Neural crest cell (in vitro differentiated cells): ENCODE measurements at places on chromosomes 2 and 18. TPM values are rescaled to one million over a fixed set of nuclear protein-coding genes. Genes with fewer than 3 reads are reported as not detected.
A peak's percentile ranks its signal among the peaks of the same experiment; 100 is the strongest.

FER1L5 gene
- 0.57 and 0.89 TPM in 2 replicates for total RNA-seq

MARCHF7 gene
- 89.9 and 99.1 TPM in 2 replicates for total RNA-seq

AKAIN1 gene
- not detected in 2 replicates for total RNA-seq

DNA sequence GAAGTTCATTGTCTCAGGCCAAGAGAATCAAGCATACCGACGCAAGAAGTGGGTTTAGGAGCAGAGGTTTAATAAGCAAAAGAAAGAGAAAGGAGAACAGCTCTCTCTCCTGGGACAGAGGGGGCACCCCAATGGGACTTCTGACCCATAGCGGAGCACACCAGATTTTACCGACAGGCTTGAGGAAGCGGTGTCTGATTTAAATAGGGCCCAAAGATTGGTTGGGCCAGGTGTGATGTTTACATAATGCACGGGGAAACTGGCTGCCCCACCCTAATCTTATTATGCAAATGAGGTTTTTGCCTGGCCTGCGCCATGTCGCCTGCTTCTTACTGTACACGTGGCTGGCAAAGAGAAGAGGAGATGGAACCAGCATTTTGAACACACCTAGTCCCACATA is 106.2 kb downstream of the MREG start:
- no peaks in the 10 kb centered on the region for H3K4me1 ChIP-seq
- H3K36me3 ChIP-seq: no peaks in the 10 kb centered on the region
- H3K27me3 ChIP-seq: no peaks in the 10 kb centered on the region
- H3K27ac ChIP-seq: no peak overlapping the region
- no peak overlapping the region for H3K4me3 ChIP-seq

- DNase-seq: no peak
- peaks cover 8% of the 10 kb centered on the region for H3K4me1 ChIP-seq
- H3K4me3 ChIP-seq: no peak overlapping the region
- no peak overlapping the region for H3K27ac ChIP-seq
Observed at GRCh38 chr2:232463701-232464543, 8.0 kb downstream of the ALPI start.

GRCh38 chr2:47401789-47402554 is 984 bp upstream of the MSH2 start:
- H3K4me1 ChIP-seq: peaks cover 32% of the 10 kb centered on the region
- no peak overlapping the region for H3K27ac ChIP-seq
- H3K36me3 ChIP-seq: peaks cover 18% of the 10 kb centered on the region
- no peaks in the 10 kb centered on the region for H3K27me3 ChIP-seq
- peak overlapping the region; percentile 99 for H3K4me3 ChIP-seq
- DNase-seq: no peak

- no peak overlapping the region for H3K27ac ChIP-seq
- H3K27me3 ChIP-seq: no peaks in the 10 kb centered on the region
- H3K36me3 ChIP-seq: peaks cover 3% of the 10 kb centered on the region
- DNase-seq: no peak
- H3K4me1 ChIP-seq: no peaks in the 10 kb centered on the region
Observed at GRCh38 chr2:226548732-226549131, 250.9 kb downstream of the IRS1 start.

DNA sequence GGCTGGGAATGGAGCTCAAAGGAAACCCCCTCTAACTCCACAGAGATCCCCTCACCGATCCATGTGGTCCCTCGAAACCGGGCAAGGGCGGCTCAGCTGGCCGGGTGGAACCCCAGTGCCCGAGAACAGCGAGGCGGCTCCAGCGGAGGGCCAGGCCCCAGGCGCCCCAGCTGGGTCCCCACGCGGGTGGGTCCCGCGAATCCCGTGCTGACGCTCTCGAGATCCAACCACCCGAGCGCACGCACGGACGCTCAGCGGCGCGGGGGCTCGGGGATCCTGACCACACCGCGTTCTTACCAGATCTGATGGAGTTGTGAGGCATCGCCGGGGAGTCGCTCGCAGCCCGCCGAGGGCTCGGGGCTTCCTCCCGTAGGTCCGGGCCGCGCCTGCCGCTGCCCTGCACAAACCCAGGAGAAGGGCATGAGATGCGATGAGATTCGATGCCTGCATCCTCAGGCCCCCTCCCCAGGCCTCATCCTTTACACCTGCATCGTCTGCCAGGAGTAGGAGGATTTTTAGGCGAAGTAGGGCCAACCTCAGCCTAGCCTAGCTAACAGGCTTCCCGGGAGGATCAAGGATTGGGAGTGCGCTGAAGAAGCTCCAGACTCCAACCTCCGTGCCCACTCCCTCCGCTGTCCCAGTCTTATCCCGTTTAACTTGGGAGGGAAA is 514 bp downstream of the PAX8 start:
- no peak overlapping the region for H3K27ac ChIP-seq
- peaks cover 95% of the 10 kb centered on the region for H3K27me3 ChIP-seq
- peaks cover 10% of the 10 kb centered on the region for H3K4me1 ChIP-seq
- H3K36me3 ChIP-seq: no peaks in the 10 kb centered on the region

- H3K27ac ChIP-seq: no peak overlapping the region
- H3K4me1 ChIP-seq: peaks cover 20% of the 10 kb centered on the region
- no peaks in the 10 kb centered on the region for H3K36me3 ChIP-seq
- peak; percentile 73 for DNase-seq
- peak overlapping the region; percentile 38 for H3K4me3 ChIP-seq
Observed at GRCh38 chr2:16507655-16508489, 157.8 kb downstream of the CYRIA start.

GRCh38 chr2:202237787-202238233 is 587 bp downstream of the SUMO1 start:
- H3K36me3 ChIP-seq: no peaks in the 10 kb centered on the region
- H3K27ac ChIP-seq: peak overlapping the region; percentile 91
- peak overlapping the region; percentile 100 for H3K4me3 ChIP-seq
- DNase-seq: peak; percentile 35
- H3K27me3 ChIP-seq: no peaks in the 10 kb centered on the region

- H3K4me3 ChIP-seq: no peak overlapping the region
- peaks cover 16% of the 10 kb centered on the region for H3K4me1 ChIP-seq
- H3K36me3 ChIP-seq: no peaks in the 10 kb centered on the region
Observed at GRCh38 chr2:10989782-10990181, 78.0 kb downstream of the KCNF1 start.

GRCh38 chr2:71281950-71282349 is 49.6 kb upstream of the ZNF638 start:
- H3K36me3 ChIP-seq: no peaks in the 10 kb centered on the region
- H3K27me3 ChIP-seq: peaks cover 38% of the 10 kb centered on the region
- H3K4me1 ChIP-seq: peaks cover 10% of the 10 kb centered on the region
- no peak for DNase-seq

DNA sequence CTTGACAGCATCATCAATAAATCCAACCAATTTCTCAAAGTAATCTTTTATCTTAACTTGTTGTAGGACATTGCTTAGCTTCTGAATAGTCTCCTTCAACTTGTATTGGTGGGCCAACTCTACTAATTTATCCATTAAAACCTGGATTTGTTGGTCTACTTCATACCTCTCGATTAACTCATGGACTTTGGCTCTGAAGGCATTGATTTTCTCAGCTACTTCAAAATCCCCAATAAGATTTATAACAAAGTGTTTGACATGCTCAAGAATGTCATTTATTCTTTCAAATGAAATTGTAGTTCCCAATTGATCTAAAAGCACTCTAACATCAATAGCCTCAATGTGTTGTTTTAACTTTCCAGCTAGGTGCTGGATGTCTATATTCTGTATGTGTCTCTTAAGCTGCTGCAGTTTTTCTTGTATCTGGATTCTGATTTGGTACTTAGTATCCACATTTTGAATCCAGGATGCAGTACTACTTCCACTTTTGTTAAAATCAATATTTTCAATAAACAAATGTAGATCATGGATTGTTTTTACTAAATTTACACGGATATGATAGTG is 34.1 kb downstream of the APOB start:
- DNase-seq: no peak
- no peaks in the 10 kb centered on the region for H3K4me1 ChIP-seq
- no peaks in the 10 kb centered on the region for H3K36me3 ChIP-seq
- peaks cover 58% of the 10 kb centered on the region for H3K27me3 ChIP-seq

DNA sequence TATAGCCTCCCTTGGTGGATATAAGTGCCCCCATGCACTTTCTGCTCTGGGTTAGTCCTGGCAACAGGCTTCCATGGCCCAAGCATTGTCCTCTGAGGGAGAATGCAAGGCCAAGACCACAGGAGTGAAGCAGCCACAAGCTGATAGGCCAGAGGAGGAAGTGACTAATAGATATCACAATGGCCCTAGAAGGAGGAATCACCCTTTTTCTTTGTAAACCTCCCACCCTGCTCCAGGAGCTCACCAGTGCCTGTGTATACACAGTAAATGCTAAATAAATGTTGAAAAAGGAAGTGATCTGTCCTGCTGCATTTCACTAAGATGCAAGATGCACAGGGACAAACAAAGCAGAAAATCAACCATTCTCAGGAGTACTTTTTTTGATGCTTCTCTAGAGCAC is 49.7 kb upstream of the ABCA12 start:
- peaks cover 3% of the 10 kb centered on the region for H3K36me3 ChIP-seq
- H3K4me1 ChIP-seq: no peaks in the 10 kb centered on the region
- H3K27ac ChIP-seq: no peak overlapping the region
- H3K4me3 ChIP-seq: no peak overlapping the region
- H3K27me3 ChIP-seq: no peaks in the 10 kb centered on the region

DNA sequence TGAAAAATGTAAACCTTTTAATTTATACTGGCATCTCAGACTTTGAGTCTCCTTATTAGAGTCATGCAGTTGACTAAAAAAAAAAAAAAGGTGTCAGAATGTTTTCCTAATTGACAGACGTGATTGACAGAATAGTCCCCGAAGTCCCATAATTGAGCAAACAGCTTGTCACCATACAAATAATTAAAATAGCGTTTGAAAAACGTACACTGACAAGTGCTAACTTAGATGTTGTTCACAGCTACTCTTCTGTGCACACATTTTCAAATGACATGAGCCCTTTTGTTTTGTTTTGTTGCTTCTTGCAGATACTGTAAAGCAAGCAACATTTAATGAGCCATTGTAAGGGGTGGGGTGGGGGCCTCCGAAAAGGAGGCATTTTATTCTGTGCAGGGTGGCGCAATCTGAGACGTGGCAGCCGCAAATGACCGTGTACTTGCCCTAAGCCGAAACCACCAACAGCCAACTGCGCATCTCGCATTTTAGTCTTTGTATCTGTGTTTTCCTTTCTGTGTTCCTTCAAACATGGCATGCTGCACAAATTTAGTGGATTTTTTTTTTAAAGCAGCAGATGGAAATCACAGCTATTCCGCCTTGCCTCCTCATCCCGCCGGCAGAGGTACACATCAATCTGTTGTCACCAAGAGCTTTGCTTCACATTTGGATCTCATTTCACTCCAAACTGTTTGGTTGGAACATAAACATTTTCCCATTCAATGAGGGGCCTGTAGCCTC is 52.4 kb downstream of the LPIN1 start:
- H3K36me3 ChIP-seq: peaks cover 12% of the 10 kb centered on the region
- no peaks in the 10 kb centered on the region for H3K4me1 ChIP-seq
- no peak overlapping the region for H3K4me3 ChIP-seq
- DNase-seq: no peak
- H3K27ac ChIP-seq: no peak overlapping the region

DNA sequence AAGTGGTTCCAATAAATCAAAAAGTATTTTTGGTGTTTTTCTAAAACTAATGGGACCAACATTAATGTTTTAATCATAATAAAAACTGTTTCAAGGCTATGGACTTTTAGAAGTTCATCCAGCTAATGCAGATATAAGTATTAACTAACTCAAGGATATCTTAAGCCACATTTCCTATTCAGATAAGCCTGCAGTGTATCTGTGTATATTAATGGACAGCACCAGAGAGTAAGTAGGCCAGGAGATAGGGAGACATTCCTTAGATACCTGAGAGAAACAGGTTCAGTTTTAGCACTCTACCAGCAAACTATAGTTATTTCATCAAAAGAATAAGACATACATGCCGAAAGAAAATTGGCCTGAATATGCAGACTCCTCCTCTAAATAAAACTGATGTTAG is 27.3 kb downstream of the PREPL start:
- no peak for DNase-seq
- no peaks in the 10 kb centered on the region for H3K27me3 ChIP-seq
- H3K36me3 ChIP-seq: peaks cover 28% of the 10 kb centered on the region
- no peak overlapping the region for H3K27ac ChIP-seq
- H3K4me3 ChIP-seq: no peak overlapping the region

DNA sequence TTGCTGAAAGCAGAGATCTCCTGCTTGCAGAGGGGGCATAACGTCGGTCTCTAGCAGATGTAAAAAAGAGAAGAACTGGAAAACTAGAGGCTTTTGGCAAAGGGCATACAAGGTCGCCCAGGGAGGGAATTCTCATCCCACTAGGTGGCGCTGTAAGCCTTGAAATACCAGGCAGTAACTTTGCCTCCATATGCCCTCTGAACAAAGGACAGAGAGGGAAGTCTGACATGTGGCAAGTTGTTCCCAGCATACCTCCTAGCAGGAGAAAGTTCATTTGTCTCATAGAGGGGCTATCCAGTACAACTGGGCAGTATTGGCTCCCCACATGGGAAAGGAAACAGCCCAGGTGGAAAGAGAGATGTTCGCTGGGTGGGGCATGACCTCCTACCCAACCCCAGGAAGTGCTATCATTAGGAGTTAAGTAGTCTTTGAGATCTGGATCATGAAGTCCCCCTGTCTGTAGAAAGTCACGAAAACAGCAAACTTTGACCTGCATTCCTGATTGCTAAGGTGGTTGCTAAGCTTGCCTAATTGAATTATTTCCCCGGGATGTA is 39.9 kb downstream of the STK17B start:
- no peak overlapping the region for H3K27ac ChIP-seq
- no peak for DNase-seq
- H3K4me3 ChIP-seq: no peak overlapping the region
- no peaks in the 10 kb centered on the region for H3K27me3 ChIP-seq
- H3K4me1 ChIP-seq: no peaks in the 10 kb centered on the region
